T47D (cell line): ENCODE measurements at places on chromosomes 7 and 10.

DNA sequence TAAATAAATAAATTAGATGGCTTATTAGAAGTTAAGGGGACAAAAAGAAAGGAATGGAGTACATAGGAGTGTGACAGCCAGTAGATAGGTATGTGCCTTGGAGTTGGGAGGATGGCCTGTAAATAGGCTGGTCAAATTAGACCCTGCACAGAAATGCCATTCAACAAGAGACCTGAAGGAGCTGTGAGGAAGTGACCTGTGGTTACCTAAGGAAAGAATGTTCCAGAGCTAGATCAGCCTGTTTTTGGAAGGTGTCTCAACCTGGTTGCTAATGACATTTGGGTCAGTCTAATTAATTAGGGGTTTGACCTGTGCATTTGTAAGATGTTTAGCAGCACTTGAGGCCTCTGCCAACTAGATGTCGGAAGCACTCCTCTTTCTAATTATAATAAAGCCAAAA, 315.3 kb upstream of the PLXDC2 start:
- peak; percentile 14 for DNase-seq

DNA sequence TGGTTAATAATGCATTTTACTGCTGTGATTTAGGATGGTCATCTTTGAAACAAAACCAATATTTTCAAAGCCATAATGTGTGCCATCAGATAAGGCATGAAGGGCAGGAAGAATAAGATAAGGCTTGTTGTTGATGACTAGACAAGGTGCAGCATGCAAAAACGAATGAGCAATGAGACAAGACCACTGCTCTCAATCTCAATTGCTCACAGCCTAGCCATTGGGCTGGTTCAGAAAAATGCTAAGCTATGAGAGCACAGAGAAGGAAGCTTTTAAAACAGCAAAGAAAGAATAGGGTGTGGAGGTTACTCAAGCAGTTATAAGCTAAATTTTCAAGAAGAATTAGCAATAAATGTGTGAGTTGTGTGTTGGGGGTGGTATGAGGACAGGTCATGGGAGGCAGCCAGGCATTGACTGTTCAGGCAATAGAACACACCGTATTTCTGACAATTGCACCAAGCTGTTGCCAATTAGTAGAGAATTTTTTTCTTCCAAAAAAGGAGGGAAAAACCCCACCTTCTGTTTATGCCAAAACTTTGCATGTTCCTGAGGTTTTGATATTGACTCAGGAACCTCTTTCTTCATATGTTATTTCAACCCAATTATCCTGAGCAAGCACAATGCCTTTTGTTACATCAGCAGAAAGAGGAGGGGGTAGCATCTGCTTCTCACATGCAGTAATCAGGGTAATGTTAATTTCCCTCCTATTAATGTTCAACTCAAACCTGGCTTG, 276.5 kb downstream of the HDAC9 start:
- no peak for DNase-seq

DNA sequence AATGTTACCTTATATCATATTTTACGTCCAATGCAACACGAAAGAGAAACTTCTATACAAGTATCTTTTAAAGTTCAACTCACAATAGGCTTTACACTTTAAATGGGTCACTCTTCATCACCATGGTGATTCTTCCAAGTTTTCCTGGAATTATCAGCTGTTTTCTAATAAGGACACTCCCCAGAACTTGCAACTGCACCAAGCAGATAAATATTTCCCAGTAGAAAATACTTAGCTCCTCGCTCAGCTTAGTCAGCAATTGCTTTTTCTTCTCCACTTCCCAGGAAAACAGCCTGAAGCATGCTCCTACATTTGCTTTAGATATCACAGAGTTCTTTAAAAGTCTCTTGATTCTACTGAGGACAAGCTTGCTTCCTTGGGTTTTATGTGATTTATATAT, 25.7 kb upstream of the ADD3 start:
- no peak for DNase-seq

GRCh38 chr7:122035876-122036275, 108.2 kb downstream of the AASS start:
- DNase-seq: no peak

DNA sequence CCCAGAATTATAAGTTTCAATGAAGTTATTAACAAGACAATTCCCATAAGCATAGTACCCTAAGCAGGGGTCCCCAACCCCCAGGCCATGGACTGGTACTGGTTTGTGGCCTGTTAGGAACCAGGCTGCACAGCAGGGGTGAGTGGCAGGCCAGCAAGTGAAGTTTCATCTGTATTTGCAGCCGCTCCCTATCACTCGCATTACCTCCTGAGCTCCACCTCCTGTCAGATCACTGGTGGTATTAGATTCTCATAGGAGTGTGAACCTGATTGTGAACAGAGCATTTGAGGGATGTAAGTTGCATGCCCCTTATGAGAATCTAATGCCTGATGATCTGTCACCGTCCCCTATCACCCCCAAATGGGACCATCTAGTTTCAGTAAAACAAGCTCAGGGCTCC, 36.0 kb upstream of the KIAA1217 start:
- DNase-seq: no peak

GRCh38 chr10:28365840-28366239, 63.0 kb upstream of the MPP7 start:
- DNase-seq: no peak

DNA sequence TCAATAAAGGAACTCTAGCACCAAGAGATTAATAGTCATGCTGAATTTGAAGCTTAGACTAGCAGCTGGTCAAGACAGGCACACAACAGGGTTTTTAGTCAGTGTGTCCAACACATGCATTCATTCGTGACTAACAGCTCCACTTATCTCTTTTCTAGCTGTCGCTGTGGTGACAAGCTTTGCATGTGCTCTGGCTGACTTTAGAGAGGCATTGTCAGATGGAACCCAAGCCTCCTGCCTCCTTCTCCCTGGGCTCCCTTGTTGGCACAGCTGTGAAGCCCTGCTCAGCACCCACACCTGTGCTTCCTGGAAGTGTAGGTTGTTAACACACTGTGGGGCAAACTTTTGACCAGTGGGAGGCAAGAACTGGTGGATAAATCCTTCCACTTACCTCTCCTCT, 9.8 kb upstream of the AGK start:
- no peak for DNase-seq

GRCh38 chr7:106462914-106463482, 178.2 kb upstream of the NAMPT start:
- no peak for DNase-seq

DNA sequence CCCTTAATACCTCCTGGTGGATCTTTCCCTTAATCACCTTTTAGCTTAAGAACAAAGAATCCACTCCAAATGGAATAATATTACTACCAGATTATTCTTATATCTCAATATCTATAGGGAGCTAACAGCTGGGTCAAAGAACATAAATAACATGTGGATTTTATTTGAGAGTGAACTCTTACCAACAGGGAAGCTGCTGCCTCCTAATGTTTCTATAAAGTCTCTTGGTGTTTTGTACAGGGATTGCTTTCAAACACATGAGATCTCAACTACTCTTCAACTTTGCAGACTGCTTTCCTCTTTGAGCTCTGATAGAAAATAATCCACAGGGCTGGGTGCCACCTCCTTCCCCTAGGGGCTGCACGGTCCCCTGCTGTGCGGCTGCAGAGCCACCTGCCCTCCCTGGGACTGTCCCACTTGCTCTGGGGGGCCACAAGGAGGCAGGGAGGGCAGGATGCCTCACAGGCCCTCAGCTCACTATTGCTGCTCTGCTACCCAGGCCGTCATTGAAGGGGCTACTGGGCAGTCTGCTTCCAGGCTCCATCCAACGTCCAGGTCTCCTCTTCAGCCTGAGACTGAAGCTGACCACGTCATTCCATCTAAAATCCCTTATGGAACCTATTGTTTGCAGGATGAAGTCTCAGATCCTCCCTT, 191.2 kb downstream of the CXCL12 start:
- DNase-seq: no peak

DNA sequence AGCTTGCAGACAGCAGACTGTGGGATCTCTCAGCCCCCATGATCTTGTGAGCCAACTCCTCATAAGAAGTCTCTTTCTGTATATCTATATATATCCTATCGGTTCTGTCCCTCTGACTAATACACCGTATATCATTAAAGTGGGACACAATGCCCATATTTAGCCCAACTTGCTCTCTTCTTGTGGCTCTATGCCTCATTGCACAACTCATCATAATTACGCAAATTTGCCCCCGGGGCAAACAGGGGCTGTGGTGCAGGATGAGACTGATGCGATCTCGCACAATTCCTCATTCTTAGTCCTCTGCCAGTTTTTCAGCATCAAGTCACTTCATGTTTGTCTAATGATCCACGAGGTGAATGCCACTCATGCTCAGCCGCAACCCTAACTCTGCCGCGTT, 183.2 kb downstream of the PRPF18 start:
- peak; percentile 45 for DNase-seq

DNA sequence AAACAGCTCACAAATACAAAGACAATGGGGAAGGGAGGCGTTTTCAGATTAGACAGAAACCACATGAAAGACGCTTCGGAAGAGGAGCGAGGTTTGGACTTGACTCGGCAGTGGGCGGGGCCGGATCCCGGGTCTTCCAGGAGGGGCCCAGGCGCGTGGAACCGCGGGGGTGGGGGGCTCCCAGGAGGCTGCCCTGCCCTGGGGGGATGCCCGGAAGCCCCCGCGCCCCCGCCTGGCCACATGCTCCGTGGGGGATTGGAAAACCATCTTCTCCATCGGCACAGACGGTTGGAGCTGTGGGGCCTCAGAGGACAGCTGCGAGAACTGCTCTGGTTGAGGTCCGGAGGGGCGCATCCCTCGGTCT, 186.0 kb upstream of the SHH start:
- no peak for DNase-seq

DNA sequence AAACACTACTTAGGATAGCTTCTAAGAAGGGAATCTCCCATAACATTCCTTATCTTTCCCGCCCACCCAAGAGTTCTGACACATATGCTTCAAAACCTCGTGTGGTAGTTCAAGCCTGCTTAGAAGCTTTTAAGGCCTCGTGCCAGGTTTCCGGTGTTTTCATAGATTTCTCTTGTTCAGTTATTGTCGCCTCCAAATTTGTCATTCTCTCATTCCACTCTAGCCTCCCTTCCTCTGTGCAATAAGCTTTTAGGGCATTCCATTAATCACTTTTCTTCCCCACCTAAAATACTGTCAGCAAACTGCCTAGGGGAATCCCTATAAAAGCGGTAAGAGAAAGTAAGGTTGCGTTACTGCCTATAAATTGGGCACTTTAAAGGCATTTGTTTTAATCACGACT, 718 bp upstream of the BPGM start:
- DNase-seq: no peak

GRCh38 chr10:101091546-101092290, 29.9 kb downstream of the KAZALD1 start:
- DNase-seq: peak; percentile 45

- DNase-seq: no peak
Observed at GRCh38 chr7:23471106-23471859, 992 bp upstream of the IGF2BP3 start.

DNA sequence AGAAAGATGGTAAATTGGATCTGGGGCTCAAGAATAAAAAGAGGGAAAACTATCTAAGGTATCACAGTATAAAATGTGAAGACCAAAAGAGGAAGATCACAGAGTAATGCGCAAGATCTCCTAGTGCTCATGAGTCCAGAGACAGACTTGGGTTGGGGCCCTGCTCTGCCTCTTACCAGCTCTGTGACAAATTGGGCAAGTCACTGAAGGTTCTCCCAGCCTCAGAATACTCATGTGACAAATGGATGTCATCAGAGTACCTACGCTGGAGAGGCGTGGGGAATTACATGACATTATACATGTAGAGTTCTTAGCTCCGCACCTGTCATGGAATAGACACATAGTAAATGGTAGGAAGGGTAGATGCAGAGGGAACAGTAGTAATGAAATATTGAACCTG, 124.4 kb downstream of the DOCK4 start:
- DNase-seq: no peak

- DNase-seq: peak; percentile 30
Observed at GRCh38 chr7:64630496-64630895, 35.4 kb upstream of the ZNF107 start.

GRCh38 chr7:123096976-123097375, 101.5 kb upstream of the TAS2R16 start:
- DNase-seq: no peak

DNA sequence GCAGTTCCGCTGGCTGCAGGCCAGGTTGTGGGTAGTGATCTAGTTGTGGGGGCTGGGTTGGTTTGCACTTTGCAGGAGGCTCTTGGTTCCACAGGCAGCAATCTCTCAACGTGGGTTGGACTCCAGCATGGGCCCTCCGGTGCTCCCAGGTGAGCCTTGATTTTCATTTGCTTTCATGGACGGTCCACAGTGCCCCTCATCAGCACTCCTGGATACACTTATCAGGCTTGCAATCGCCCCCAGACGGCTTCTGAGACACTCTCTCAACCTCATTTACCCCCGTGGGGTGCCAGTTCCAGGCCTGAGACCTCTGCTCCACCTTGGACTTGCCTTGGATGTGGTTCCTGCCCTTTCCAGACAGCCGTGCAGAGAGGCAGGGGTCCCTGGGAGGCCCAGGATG, 31.3 kb upstream of the ZNF273 start:
- DNase-seq: no peak

DNA sequence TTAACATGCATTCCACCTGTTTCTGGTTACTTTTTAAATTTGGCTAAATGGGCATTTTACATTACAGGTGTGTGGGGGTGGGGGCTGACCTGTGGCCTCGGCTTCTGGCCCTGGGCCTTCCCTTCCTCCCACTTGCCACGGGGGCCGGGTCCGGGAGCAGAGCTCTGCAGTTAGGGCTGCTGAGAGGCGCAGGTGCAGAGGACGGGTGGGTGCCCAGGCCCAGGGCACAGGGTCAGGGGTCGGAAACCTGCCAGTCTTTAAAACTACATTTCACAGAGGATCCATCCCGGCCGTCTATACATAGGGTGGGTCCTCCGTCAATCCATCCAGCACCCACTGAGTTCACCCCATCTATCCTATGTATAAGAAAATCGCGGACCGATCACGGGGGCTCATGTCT, 106.5 kb upstream of the INSIG1 start:
- DNase-seq: no peak

DNA sequence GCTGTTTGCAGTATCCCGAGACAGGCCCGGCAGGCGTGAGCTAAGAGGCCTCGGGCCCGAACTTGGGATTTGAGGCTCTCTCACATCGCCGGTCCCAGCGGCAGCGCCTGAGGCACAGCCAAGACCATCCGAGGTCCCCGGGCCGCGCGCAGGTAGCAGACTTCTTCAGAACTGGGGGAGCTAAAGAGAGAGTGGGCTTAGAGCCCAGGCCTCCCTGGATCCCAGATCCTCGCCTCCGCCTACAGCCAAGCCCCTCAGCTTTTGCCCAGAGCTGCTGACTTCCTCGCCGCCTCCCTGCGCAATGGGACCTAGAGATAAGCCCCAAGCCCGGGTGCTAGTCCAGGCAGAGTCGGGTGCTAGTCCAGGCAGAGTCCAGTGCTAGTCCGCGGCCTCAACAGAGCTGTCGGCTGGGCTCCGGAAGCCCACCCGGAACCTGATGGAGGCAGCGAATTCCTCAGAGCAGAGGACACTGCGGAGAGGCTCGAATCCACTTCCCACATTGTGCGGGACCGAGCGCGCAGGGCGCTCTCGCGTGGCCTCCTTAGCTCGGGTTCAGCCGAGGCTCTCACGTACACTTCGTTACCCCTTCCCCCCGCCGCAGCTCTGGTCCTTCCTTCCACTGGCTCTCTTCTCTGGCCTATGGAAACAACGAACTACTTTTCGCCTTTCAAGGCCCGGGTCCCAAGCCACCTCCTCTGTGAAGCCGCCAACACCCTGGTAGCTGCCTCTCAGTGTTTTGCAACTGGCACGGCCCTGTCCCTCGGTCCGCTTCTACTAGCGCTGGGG, 5.8 kb downstream of the LBX1 start:
- DNase-seq: no peak

- no peak for DNase-seq
Observed at GRCh38 chr10:100653957-100654781, 91.2 kb upstream of the PAX2 start.
